Adrenal gland (tissue), 19 donors: ENCODE measurements at places on chromosomes 13 and 19. TPM values are rescaled to one million over a fixed set of nuclear protein-coding genes. Genes with fewer than 3 reads are reported as not detected.
A peak's percentile ranks its signal among the peaks of the same experiment; 100 is the strongest.

Gene COX7A1
- 36.9 TPM for total RNA-seq

Gene TRAPPC5
- 85.3 TPM for total RNA-seq

- peaks cover 13% of the 10 kb centered on the region for H3K4me1 ChIP-seq
- DNase-seq, result peak; percentile 85
- no peak overlapping the region for H3K27ac ChIP-seq
- peaks cover 22% of the 10 kb centered on the region for H3K36me3 ChIP-seq
Observed at GRCh38 chr19:17220207-17220758, 5.1 kb downstream of the USE1 start.

DNA sequence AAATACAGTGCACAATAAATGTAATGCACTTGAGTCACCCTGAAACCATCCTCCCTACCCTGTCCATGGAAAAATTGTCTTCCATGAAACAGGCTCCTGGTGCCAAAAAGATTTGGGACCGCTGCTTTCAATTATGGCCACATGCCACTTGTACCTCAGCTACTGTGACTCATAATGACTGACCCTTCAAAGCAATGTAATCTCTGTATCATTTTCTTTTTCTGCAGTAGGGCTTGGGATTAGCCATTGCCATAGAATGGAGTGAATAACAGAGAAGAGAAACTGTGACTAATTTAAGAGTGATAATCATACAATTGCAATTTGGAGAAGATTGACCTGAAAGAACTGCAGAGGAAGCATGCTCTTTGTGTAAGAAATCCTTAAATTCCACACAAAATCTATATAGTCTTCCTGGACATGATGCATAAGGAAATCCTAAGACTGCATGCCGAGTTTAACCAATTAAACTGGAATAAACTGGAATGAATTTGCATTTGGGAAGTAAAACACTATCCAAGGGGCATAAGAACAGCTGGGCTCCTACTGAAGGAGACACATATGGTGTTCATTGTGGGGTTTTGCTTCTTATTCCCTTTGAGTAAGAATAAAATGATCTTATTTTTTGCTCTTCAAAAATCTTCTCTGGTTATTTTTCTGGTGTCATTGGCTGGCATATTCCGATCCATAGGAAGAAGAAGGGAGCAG, 59.5 kb upstream of the SLC7A1 start:
- no peaks in the 10 kb centered on the region for H3K27me3 ChIP-seq
- DNase-seq, result no peak
- H3K36me3 ChIP-seq, result no peaks in the 10 kb centered on the region

- no peak overlapping the region for H3K4me3 ChIP-seq
- peaks cover 24% of the 10 kb centered on the region for H3K4me1 ChIP-seq
- H3K27me3 ChIP-seq, result no peaks in the 10 kb centered on the region
- no peak overlapping the region for H3K27ac ChIP-seq
Observed at GRCh38 chr13:50685491-50685890, 158.0 kb downstream of the DLEU7 start.

DNA sequence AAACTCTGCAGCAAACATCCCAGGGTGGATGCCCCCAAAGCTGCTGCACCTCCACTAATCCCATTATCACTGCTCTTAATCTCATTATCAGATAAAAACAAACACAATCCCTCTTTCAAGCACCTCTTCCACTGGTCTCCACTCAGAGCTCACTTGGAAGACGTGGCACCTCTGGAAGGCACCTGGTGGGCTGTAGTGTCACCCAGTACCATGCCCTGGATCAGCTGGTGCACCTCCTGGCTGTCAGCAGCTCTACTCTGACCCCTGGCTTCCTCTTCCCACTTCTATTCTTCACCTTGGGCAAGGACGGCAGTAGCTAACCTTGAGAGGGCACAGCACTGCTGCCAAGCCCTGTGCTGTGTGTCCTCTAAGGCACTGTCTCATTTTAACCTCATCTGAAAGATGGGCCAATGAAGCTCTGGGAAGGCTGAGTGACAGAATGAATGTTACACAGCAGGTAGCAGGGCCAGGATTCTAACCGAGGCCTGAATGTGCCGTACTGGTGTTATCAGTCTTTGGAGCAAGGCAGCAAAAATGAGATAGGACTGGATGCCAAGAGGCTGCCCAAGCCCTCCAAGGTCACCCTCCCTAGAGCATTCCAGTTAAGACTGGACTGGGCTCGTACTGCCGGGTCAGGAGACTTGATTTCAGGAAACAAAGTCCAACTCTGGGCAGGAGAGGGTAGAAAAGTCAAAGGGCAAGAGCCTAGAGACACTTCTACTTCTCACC, 7.4 kb downstream of the BRD4 start:
- no peak overlapping the region for H3K4me3 ChIP-seq
- peak; percentile 77 for DNase-seq
- peaks cover 88% of the 10 kb centered on the region for H3K4me1 ChIP-seq
- H3K27ac ChIP-seq, result peak overlapping the region; percentile 45

Gene TEX101
- total RNA-seq, result not detected

DNA sequence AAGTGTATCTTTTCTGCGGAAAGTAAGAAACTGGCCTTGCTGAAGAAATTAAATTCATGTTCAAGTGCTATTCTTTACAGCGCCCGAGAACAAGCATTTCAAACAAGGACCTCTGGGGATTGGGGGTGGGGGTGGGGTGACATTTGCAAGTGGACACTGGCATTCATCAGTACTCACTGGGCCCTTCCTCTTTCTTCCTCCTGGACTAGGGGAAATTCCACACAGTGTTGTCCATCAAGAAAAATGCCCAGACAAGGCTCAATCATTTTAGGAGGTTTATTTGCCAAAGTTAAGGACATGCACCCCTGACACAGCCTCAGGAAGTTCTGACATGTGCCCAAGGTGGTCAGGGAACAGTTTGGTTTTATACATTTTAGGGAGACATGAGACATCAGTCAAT, 22.9 kb upstream of the OR10H1 start:
- H3K4me1 ChIP-seq, result no peaks in the 10 kb centered on the region
- no peak overlapping the region for H3K27ac ChIP-seq
- no peaks in the 10 kb centered on the region for H3K36me3 ChIP-seq
- DNase-seq, result no peak
- H3K27me3 ChIP-seq, result no peaks in the 10 kb centered on the region

DNA sequence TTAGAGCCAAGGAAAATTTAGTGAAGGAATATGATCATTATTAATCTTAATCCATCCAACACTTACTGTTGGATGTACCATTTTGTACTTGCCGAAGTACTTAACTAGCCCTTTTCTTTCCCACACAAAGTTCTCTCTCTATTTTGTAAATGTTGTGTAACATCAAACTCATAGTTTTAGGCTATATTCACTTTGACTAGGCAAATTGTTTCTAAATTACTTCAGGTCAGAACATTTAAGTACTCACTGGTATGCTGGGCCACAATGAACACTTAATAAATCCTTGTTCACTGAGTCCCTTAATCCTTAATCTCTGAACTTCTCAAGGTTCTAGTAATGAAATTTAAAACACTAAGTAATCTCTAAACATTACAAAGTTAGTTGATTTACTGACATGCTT, 49.3 kb upstream of the EEF1AKMT1 start:
- no peak for DNase-seq
- H3K4me1 ChIP-seq, result no peaks in the 10 kb centered on the region
- no peaks in the 10 kb centered on the region for H3K36me3 ChIP-seq
- H3K27me3 ChIP-seq, result no peaks in the 10 kb centered on the region
- H3K4me3 ChIP-seq, result no peak overlapping the region

- H3K27me3 ChIP-seq, result no peaks in the 10 kb centered on the region
- H3K36me3 ChIP-seq, result no peaks in the 10 kb centered on the region
- H3K27ac ChIP-seq, result peak overlapping the region; percentile 55
Observed at GRCh38 chr13:95463531-95463930, 89.0 kb upstream of the CLDN10 start.
